ENCODE measurements at places on chromosomes 1 and 21.

GRCh38 chr1:226428348-226428747, 20.5 kb upstream of the PARP1 start:
- no peak for DNase-seq

DNA sequence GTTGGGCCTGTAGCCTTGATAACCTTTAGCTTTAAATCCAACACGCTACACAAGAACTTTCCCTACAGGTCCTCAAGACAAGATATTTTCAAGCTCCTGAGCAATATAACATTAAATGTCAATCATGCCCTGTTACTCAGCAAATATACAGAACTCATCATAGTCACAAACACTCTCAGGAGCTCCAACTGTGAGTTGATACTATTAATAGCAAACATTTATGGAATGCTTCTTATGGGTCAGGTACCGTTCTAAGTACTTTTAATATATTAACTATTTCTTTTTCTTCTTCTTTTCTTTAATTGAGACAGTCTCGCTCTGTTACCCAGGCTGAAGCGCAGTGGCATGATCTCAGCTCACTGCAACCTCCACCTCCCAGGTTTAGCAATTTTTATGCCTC, 10.1 kb downstream of the EYA3 start:
- DNase-seq: no peak

- DNase-seq: no peak
Observed at GRCh38 chr1:77768006-77768405, 8.4 kb upstream of the USP33 start.

- no peak for DNase-seq
Observed at GRCh38 chr1:150787455-150787854, 20.6 kb downstream of the CTSK start.

DNA sequence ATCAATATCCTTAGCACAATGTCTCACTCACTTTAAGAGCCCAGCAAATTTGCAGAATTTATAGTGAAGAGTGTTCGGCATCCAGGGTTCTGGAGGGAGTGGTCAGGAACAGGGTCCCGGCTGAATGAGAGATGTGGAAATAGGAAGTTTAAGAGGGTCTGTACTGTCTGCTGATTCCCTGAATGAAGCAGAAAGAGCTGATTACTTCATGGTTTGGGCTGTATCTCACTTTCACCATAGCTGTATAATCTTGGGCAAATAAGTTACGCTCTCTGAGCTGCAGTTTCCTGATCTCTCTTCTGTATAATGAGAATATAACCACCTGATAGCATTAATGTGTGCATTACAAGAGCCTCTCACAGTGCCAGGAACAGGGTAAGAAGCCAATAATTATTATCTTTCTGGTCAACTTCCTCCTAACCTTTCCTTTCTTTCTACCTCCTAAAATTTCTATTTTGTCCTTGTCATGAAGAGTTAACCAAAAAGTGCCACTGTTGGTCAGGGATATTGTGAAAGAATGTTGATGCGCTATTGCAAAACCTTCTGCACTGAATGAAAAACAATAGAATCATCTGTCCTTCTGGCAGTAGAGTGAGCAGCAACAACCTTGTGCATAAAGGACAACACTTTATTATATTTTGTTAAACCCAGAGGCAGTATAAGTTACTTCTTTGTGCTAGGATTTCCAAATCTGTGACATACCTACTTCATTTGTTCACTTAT, 14.7 kb upstream of the PTGFR start:
- DNase-seq: no peak

DNA sequence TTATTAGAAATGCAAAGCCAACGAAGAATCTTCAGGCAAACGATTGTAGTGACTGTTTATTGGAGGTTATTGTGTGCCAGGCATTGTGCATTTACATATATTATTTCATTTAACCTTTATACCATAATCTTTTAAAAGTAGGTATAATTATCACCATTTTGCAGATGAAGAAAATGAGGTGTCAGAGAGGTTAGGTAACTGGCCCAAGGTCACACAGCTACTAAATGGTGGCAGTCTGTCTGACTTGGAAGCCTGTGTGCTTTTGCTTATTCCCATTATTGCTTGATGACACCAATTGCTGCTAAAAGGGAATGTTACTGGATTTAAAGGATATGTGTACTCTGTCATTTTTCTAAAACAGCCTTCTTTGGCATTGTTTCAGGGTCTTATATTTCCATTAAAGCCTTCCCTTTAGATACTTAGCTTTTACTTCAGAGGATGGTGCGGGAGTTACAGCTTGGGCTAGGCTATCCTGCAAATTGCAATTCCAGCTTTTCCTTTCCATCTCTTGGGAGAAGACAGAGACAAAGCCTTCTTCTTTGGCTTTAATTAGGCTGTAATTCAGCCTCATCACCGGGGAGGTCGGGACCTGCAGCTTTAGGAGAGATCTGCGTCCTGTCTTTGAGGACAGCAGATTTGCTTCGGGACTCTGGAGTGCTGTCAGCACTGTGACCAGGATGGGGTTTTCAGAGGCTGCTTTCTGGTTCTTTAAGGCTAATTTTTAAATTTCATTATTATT, 37.4 kb upstream of the ERRFI1 start:
- DNase-seq: no peak

GRCh38 chr1:170483051-170483450, 48.9 kb upstream of the GORAB start:
- DNase-seq: no peak

- no peak for DNase-seq
Observed at GRCh38 chr1:109133002-109133706, 19.2 kb downstream of the ELAPOR1 start.

- no peak for DNase-seq
Observed at GRCh38 chr1:232271991-232272589, 357.8 kb downstream of the SIPA1L2 start.

GRCh38 chr1:40079774-40080400, 17.2 kb downstream of the PPT1 start:
- DNase-seq: no peak

DNA sequence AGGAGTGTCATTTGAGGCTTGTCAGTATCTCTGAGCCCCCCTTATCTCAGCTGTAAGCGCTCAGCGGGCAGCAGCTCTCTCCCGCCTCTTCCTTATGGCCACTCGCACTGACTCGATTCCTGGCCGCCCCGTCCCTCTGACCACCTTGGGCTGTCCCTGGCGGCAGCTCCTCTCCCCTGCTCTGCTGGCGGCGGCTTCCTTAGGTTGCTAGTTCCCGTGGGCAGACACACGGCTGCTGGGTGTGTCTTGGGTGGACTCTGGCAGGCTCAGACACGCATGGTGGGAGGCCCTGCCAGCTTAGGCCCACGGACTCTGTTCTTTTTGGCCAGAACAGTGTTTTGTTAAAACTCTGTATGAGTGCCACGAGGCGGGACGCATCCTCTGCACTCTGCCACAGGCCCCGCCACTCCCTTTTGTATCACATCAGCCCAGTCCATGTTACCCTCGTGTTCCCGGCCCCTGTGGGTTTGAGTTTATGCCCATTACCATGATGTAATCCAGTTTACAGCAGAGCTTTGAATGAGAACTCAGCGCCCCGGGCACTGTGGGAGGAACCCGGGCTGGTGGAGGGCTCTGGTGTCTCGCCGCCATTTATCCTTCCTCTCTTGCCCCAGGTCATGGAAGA, 45.9 kb downstream of the COQ8A start:
- DNase-seq: no peak

GRCh38 chr1:85692730-85693314, 15.4 kb downstream of the ZNHIT6 start:
- no peak for DNase-seq

GRCh38 chr1:208233546-208233945, 10.6 kb downstream of the PLXNA2 start:
- DNase-seq: no peak

DNA sequence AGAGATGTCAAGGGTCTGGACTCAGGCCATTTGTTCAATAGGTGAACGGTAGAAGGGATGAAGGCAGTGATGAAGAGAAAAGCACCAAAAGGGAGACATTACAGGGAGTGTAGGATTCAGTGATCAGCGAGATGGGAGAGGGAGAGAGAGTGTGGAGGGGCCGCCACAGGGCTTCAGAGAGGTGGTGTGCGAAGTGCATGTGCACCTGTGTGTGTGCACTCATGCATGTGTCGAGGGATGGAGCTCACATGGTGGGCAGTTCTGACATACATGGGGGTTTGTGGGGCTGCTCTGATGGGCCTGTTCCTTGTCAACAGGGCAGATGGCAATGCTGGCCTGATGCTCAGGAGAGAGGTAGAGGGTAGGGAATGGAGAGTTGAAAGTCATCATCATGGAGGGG, 11.4 kb upstream of the KCNA2 start:
- no peak for DNase-seq

DNA sequence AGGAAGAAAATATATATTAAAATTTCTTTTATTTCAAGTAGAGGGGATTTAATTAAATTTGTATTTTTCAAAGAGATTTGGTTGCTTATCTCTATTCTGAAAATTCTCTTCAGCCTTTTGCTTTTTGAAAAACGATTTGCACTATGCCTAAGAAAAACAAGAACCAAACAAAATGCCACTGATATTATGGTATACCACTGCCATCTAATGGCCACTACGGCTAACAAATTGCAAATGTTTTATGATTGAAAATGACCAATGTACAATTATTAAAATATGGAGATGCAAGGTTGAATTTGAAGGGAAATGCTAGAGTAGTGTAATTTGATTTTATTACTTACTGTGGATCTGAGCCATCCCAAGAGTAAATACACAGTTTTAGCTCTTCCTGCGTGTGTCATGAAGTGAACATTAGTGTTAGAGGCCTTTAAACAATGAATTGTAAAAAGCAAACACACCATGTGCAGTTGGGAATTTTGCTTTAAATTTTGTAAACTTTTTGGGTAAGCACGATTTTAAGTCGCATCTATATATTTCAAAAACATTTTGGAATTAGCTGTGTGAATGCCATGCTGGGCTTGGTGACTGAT, 137.4 kb upstream of the USP25 start:
- no peak for DNase-seq

GRCh38 chr1:211620097-211620496, 41.1 kb upstream of the SLC30A1 start:
- no peak for DNase-seq

- no peak for DNase-seq
Observed at GRCh38 chr1:216420263-216420662, 3.0 kb downstream of the USH2A start.

- no peak for DNase-seq
Observed at GRCh38 chr21:29938776-29939103, 1.1 kb downstream of the GRIK1 start.

DNA sequence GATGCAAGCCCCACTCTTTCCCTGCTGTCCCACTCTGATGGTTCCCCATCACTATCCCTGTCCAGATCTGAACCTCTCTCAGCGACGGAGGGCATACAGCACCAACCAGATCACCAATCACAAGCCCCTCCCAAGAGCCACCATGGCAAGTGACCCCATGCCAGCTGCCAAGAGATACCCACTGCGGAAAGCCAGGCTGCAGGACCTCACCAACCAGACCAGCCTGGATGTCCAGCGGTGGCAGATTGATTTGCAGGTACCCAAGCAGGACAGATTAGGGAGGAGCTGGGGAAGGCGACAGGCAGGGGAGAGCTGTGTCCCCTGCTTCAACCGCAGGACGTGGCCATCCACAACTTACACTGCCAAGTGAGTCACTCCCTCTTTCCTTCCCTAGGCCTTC, 46.9 kb downstream of the VWA5B1 start:
- DNase-seq: no peak

DNA sequence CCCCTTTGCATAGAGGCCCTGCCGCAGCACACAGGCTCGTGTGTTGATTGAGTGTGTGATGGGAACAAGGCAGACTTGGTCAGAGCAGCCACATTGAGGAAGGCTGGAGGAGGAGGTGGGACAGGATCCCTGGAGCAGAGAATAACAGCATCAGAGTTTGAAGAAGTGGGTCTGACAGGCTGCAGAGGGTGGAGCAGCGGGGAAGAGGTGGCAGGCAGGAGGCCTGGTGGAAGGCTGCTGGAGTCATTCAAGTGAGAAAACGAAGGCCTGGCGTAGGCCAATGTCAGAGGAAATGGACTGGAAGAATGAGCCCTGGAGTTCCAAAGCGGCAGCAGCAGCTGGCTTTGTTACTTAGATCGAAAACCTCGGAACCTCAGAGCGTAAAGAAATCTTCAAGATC, 115.0 kb upstream of the GRIK3 start:
- no peak for DNase-seq

- no peak for DNase-seq
Observed at GRCh38 chr1:213295860-213296259, 244.8 kb downstream of the RPS6KC1 start.
